ENCODE measurements at places on chromosomes 1 and 21. TPM values are rescaled to one million over a fixed set of nuclear protein-coding genes. Genes with fewer than 3 reads are reported as not detected.

- no peak for DNase-seq
- H3K4me3 ChIP-seq, result no peak overlapping the region
- H3K36me3 ChIP-seq, result no peaks in the 10 kb centered on the region
- H3K4me1 ChIP-seq, result no peaks in the 10 kb centered on the region
- H3K27ac ChIP-seq, result no peak overlapping the region
Observed at GRCh38 chr1:217244971-217245370, 385.9 kb downstream of the GPATCH2 start.

DNA sequence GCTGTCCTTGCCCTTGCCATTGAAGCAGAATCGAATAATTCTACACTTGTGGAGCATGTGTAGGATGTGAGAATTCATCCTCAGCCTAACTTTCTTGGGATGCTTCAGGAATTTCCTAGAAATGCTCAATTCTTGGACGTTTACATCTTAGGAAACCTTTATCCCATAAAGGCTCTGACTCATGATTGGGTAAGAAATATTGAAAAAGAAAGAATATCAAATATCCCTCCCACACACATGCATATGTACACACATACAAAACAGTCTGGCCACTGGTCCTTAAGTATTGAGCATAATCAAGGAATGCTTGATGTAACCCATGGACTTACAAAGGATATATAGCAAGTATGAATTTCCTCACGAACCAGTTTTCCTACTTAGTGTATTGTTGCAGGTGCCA, 83.9 kb upstream of the IPO9 start:
- H3K4me3 ChIP-seq, result no peak overlapping the region
- H3K4me1 ChIP-seq, result peaks cover 7% of the 10 kb centered on the region
- H3K36me3 ChIP-seq, result no peaks in the 10 kb centered on the region
- H3K27me3 ChIP-seq, result peaks cover 9% of the 10 kb centered on the region
- H3K27ac ChIP-seq, result no peak overlapping the region

DNA sequence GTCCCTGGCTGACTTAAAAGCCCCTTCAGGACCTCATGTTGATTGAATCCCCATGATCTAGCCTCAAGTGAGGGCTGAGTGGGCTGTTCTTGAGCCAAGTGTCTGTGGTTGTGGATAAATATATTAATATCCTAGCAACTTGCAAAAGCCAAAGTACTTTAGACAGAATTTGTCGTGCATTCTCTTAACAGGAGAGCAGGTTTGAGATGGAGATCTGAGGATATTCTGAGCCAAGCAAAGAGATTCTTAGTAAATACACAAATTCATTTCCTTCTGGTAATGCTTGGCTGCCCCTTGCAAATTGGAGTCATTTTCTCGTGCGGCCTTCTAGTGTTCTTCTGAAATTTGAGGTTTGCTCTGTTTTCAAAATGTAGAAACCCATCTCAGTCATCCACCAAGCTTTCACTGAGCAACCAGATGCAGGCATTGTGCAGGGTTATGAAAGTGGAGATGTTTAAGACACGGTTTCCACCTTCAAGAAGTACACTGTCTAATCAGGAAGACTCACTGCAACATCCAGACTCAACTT, 242.1 kb upstream of the JUN start:
- H3K27ac ChIP-seq, result peak overlapping the region; percentile 93
- H3K4me3 ChIP-seq, result peak overlapping the region; percentile 52
- H3K4me1 ChIP-seq, result peaks cover 20% of the 10 kb centered on the region
- H3K36me3 ChIP-seq, result peaks cover 2% of the 10 kb centered on the region
- no peaks in the 10 kb centered on the region for H3K27me3 ChIP-seq
- no peak for DNase-seq

GRCh38 chr21:31273278-31273677, 70.8 kb downstream of the TIAM1 start:
- H3K4me3 ChIP-seq, result no peak overlapping the region
- no peaks in the 10 kb centered on the region for H3K27me3 ChIP-seq
- DNase-seq, result no peak
- H3K27ac ChIP-seq, result no peak overlapping the region
- H3K36me3 ChIP-seq, result no peaks in the 10 kb centered on the region

- H3K4me3 ChIP-seq, result no peak overlapping the region
- H3K27me3 ChIP-seq, result peaks cover 2% of the 10 kb centered on the region
- H3K36me3 ChIP-seq, result no peaks in the 10 kb centered on the region
- H3K27ac ChIP-seq, result no peak overlapping the region
- no peak for DNase-seq
Observed at GRCh38 chr1:20070357-20070756, 363 bp downstream of the PLA2G5 start.

DNA sequence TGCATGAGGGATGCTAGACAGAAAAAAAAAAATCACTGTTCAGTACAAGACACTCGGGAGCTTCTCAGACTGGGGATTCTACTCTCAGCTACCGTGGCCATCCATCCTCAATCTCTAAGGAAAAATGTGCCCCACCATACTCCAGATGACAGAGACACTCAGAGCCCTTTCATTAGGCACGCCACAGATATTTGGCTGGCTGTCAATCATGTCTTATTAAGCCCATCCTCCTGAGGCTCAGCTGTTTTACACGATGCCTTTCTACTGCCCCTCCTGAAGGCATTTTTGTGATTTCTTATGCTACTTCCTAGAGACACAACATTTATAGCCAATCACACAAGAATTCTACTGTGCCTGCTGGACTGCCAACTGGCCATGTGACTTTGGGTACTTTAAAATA, 92.9 kb downstream of the KIF14 start:
- H3K27ac ChIP-seq, result no peak overlapping the region
- no peaks in the 10 kb centered on the region for H3K36me3 ChIP-seq
- H3K4me3 ChIP-seq, result no peak overlapping the region
- DNase-seq, result no peak

DNA sequence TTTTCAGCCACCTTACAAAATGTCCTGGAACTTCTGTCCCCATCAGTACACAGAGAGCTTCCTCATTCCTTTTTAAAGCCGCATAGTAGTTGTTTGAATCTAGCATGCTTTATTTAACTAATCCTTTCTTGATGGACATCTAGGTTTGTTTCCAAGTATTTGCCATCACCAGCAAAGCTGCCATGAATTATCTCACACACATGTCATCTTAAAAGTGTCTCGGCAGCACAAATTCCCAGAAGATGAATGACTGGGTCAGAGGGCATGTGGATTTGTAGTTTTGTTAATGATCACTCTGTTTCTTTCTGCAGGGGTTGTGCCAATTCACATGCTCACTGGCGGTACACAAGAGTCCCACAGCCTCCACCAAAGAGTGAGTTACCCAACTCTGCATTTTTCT, 68.3 kb downstream of the CLIC6 start:
- H3K4me1 ChIP-seq, result no peaks in the 10 kb centered on the region
- DNase-seq, result no peak
- no peak overlapping the region for H3K27ac ChIP-seq
- H3K27me3 ChIP-seq, result peaks cover 19% of the 10 kb centered on the region

DNA sequence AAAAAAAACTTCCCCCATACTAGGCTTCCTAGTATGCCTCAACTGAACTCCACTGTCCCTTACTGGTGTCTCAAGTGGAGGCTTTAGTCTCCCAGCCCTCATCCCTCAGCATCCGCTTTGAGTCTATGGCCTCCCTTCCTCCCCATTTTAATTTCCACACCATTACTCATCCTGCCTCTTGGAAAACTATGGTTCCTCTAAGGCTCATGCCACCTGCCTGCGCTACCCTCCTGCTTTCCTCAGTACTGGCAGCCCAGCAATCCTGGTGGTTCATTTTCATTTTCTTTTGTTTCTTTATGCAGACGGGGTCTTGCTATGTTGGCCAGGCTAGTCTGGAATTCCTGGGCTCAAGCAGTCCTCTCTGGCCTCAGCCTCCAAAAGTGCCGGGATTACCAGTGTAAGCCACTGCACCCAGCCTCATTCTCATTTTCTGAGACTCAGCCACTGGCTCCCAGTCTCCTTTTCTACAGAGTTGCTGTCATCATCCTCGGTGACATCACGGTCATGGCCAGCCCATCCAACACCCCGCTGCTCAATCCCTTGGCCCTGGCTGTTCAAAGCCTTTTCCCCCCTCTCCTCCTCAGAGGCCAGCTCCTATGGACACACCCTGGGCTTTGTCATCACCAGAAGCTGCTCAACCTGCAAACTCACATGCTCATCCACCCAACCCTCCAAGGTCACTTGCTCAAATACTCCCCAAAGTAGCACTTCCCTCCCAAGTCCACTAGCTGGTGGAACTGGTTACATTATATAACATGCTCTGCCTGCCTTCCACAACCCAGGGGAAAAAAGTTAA, 2.3 kb upstream of the PMVK start:
- H3K4me3 ChIP-seq, result peak overlapping the region; percentile 45
- H3K27ac ChIP-seq, result peak overlapping the region; percentile 71
- H3K36me3 ChIP-seq, result peaks cover 13% of the 10 kb centered on the region

DNA sequence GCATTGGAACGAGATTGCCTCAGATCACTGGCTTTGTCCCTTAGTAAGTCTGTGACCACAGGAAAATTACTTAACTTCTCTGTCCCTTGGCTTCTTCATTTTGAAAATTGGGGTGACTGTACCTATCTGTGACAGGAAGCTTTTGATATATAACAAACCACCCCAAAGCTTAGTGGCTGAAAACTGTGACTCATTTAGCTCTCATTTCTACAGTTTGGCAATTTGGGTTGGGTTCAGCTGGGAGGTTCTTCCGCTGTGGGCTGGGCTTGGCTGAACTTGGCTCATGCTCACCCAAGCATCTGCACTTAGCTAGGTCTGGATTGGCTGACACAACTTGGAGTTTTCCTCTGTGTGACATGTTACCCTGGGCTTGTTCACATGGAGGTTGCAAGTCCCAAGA, 14.0 kb downstream of the C1orf94 start:
- H3K27me3 ChIP-seq, result peaks cover 22% of the 10 kb centered on the region
- no peak overlapping the region for H3K4me3 ChIP-seq
- no peaks in the 10 kb centered on the region for H3K36me3 ChIP-seq
- no peak for DNase-seq

DNA sequence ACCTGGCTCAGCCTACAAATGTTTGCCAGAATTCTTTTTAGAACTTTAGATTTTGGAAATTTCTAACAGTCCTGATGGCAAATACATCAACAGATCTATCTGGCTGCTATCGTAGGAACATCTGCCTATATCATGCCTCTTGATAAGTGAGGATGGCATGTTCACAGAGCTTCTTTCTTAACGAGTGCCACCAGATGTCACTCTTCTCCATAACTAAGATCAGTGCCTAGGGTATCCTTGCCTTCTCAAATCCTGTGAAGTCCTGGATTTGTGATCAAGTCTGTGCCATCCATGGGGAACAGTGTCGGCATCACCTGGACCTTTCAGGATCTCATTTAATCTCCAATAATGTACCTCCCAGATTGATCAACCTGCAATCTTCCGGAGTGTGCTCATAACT, 36.5 kb upstream of the CD5L start:
- H3K27me3 ChIP-seq, result no peaks in the 10 kb centered on the region
- DNase-seq, result no peak
- H3K27ac ChIP-seq, result no peak overlapping the region
- H3K4me1 ChIP-seq, result peaks cover 19% of the 10 kb centered on the region
- H3K36me3 ChIP-seq, result no peaks in the 10 kb centered on the region
- H3K4me3 ChIP-seq, result no peak overlapping the region

- peaks cover 13% of the 10 kb centered on the region for H3K36me3 ChIP-seq
- H3K4me1 ChIP-seq, result peaks cover 34% of the 10 kb centered on the region
- no peak overlapping the region for H3K4me3 ChIP-seq
- no peak overlapping the region for H3K27ac ChIP-seq
- H3K27me3 ChIP-seq, result no peaks in the 10 kb centered on the region
Observed at GRCh38 chr21:34950980-34951379, 98.1 kb downstream of the RUNX1 start.

Gene TCHHL1
- not detected for total RNA-seq

- no peak overlapping the region for H3K27ac ChIP-seq
- DNase-seq, result no peak
- peaks cover 46% of the 10 kb centered on the region for H3K36me3 ChIP-seq
- no peaks in the 10 kb centered on the region for H3K4me1 ChIP-seq
- H3K4me3 ChIP-seq, result no peak overlapping the region
Observed at GRCh38 chr1:211775170-211775569, 55.4 kb downstream of the LPGAT1 start.

Measured in activated B cell treated with CpG ODN at 0.5 μM for 24 hours (primary cell).